H9 (cell line): ENCODE measurements at places on chromosomes 6 and 20.

GRCh38 chr6:107244742-107245480, 129.6 kb upstream of the BEND3 start:
- DNase-seq = no peak

DNA sequence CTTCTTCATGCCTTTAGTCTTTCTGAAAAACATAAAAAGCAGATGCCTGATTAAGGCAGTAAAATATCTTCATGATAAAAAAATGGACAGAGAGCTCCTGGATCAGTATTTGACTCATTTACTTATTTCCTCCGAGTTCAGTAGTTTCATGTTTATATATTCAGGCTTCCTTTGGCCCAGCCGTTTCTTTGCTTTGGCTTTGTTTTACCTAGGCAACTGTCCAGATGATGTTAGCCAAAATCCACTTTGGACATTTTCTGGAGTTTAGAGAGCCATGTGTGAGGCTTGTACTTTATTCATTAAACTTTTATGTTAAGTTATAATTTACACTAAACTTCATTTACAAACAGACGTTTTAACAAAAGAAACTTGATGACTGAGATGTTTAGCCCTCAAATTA, 307.1 kb upstream of the RSPO3 start:
- DNase-seq = no peak

DNA sequence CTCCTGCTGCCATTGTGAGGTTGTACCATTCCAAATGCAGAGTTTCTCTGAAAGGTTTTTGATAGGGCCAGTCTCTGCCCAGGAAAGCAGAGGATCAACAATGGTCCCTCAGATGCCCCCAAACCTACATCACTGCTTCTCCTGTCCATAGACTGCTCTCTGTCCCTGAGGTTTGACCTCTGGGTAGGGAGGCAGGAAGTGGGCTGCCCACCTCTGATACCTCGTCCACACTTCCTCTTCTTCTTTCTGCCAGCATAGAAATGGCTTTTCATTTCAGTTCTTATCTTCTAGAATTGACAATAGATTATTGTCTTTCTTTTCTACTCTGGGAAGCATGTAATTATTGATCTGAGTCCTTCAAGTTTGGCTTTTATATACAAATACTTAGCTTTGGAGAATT, 170.6 kb downstream of the TRMT11 start:
- DNase-seq = no peak

DNA sequence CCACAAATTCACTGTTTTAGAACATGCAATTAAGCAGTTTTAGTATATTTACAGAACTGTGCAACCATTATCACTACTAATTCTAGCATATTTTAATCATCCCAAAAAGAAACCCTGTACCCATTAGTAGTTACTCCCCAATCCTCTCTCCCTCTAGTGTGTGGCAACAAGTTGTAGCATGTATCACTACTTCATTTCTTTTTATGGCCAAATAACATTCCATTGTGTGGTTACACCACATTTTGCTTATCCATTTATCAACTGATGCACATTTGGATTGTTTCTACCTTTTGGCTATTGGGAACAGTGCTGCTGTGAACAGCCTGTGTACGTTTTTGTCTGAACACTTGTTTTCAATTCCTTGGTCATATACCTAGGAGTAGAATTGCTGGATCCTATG, 31.5 kb upstream of the FKBP1A start:
- DNase-seq = no peak

GRCh38 chr6:133568970-133569889, 319.7 kb upstream of the TCF21 start:
- DNase-seq = peak; percentile 53
